Fibroblast of skin of scalp (primary cell): ENCODE measurements at places on chromosomes 5 and 9.

- peak; percentile 55 for DNase-seq
These were observed 543 bp downstream of the MTMR12 start for GRCh38 chr5:32312197-32312594.

- DNase-seq = peak; percentile 17
These were observed 41.3 kb upstream of the S1PR3 start for GRCh38 chr9:88949961-88950340.

GRCh38 chr5:65923339-65923738 lies 3.0 kb upstream of the ERBIN start:
- DNase-seq = no peak

GRCh38 chr9:125479846-125480615 lies 218.4 kb downstream of the GAPVD1 start:
- DNase-seq = no peak

DNA sequence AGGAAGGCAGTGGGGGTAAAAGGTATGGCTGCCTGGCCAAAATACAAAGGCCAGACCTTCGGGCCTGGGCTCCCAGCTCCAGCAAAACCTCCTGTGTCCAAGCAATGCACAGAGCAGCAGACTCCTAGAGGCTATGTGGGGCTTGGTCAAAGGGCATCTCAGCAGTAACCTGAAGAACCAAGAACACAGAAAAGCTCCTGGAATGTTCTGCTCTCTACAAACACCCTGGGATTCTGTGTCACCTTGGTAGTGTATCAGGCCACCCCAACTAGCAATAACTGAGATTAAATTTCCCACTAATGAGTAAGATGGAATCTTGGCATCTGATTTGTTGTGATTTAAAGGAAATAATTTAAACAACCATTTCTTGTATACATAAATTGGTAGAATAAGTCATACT lies 158.6 kb downstream of the GLIS3 start:
- no peak for DNase-seq

- no peak for DNase-seq
These were observed 43.7 kb upstream of the TRPC7 start for GRCh38 chr5:136409000-136409399.

DNA sequence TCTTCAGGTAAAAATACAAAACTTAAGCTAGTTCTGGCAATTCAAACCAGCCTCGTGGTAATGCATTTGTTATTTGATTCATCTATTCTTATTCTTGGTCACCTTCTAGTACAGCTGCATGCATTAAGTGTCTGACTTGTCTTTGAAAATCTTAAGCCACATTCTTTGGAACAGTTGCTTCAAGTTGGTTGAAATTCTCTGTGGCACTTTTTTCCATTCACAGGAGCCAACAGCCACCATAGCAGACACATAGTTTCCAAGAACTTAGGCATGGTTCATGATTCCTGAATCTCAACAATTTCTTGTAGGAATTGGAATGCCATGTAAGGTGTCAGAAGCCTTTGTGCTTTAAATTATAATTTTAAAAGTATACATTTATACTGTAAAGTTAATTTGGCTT lies 47.4 kb upstream of the MEF2C start:
- no peak for DNase-seq

DNA sequence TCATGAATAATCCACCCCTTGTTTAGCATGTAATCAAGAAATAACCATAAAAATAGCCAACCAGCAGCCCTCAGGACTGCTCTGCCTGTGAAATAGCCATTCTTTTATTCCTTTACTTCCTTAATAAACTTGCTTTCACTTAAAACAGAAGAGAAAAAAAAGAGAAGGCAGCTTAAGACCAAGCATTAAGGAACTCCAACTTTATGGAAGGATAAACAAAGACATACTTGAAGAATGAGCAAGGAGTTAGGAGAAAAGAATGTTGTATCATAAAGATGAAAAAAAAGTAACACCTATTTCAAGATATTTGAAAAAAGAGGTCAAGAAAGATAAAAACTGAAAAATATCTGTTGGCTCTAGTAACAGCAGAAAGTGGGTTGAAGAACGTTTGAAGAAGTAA lies 107.6 kb downstream of the RNF180 start:
- no peak for DNase-seq

- no peak for DNase-seq
These were observed 41.5 kb downstream of the SPRY4 start for GRCh38 chr5:142283304-142283703.

GRCh38 chr5:93399675-93400074 lies 181.3 kb downstream of the NR2F1-AS1 start:
- no peak for DNase-seq

GRCh38 chr5:61464512-61464911 lies 132.5 kb downstream of the ZSWIM6 start:
- no peak for DNase-seq

DNA sequence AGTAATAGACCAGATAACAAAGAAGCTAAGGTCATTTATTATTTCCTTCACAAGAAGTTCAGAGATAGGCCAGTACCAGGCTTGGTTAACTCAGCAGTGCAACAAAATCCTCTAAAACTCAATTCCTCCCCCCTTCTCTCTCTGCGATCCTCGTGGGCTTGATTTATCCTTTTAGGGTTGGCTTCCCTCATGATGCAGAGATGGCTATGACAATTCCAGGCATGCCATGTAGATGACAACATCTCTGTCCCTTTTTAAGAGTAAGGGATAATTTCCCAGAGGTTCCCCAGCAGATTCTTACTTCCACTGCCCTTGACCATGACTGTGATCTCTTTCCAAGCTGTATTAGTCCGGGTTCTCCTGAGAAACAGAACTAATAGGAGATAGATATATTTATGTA lies 28.7 kb upstream of the DAP start:
- peak; percentile 83 for DNase-seq

- no peak for DNase-seq
These were observed 21.8 kb downstream of the PANK3 start for GRCh38 chr5:168557389-168557788.

GRCh38 chr5:173643964-173644363 lies 27.5 kb upstream of the BOD1 start:
- peak; percentile 14 for DNase-seq

DNA sequence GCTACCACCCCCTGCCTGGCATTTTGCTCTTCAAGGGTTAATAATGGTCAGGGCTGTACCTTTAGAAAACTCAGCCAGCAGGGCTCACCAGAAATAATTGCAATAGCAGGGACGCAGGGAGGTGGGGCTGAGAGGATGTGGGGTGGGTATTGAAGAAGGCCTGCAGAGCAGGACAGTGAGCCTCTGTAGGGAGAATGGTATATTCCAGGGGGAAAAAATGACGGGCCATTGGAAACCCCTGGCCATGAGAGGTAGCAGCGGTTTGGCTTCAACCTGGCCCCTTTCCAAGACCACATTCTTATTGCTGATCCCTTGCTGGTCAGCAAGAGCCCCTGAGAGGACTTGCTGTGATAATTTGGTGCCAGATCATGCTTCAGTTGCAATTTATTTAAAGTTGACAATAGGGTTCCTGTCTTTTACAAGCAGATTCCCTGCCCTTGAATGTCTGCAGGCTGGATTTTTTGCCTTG lies 36.7 kb upstream of the CTNNA1 start:
- DNase-seq = peak; percentile 19

DNA sequence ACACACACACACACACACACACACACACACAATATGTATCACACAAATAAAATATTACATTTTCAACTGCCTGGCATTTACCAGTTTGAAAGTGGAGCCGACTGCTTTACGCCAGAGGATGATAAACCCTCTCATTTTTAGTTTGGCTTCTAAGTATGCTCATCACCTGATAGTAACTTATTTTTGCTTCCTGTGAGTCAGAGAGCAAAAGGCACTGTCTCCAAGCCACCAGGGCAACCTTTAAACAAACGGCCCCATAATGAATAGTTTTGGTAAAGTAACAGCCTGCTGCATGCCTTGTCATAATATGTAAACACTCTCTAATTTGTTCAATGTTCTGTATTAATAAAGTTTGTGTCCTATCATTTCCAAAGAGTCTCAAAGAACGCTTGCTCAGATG lies 26.9 kb downstream of the KLF4 start:
- no peak for DNase-seq

GRCh38 chr5:66273121-66273520 lies 129.0 kb downstream of the SREK1 start:
- DNase-seq = no peak

- no peak for DNase-seq
These were observed 966 bp downstream of the SNX2 start for GRCh38 chr5:122775550-122776542.

GRCh38 chr9:135410831-135411473 lies 68.6 kb upstream of the PPP1R26 start:
- no peak for DNase-seq

DNA sequence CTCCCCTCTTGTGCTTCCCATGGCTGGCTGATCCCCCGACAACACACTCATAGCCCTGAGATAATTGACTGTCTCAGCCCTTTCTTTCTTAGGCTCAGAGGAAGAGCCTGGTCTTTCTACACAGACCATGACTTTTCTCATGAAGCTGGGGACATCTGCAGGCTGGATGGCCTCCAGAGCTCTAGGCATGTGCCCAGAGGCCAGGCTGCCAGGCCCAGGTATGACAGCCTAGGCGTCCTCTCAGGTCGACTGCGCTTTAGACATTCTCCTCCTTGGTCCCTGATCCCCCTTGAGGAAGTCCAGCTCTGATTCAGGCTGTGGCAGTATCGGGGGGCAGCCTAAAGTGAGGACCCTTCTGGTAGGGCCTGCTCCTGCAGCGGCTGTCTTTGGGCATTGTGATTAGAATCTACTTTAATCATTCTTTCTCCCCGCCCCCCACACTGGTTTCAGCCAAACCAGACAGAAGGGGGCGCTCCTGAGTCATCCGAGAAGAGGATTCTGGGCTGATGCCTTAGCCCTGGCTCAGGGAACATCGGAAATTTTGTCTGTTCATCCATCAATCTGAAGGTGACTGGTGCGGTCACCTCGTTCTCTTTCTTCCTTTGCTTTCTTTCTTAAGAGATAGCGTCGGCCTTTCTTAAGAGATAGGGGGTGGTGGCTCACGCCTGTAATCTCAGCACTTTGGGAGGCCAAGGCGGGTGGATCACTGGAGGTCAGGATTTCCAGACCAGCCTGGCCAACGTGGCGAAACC lies 66.5 kb upstream of the HSPA9 start:
- peak; percentile 69 for DNase-seq

DNA sequence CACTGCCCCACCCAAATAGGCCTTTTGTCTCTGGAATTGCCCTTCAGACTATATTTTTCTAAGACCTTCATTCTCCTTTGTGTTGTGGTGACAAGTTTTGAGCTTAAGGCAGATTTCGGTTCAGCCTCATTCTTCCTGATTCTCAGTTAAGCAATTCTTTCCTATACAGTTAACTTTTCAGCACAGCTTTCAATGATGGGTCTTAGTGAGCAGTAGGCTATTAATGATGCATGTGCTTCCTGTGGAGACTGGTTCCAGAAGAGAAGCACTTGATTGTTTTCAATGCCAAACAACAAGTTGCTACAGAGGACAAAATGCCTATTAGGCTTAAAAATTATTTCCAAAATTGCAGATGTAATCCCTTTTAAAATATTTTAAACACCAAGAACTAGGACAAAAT lies 47.7 kb upstream of the TLX3 start:
- no peak for DNase-seq

GRCh38 chr9:126440940-126441339 lies 114.3 kb downstream of the MVB12B start:
- DNase-seq = peak; percentile 77

GRCh38 chr9:81031422-81032029 lies 657.8 kb downstream of the TLE1 start:
- no peak for DNase-seq

- no peak for DNase-seq
These were observed 52.4 kb downstream of the BAAT start for GRCh38 chr9:101332362-101332761.

GRCh38 chr9:89969881-89970639 lies 365.2 kb downstream of the GADD45G start:
- DNase-seq = no peak

GRCh38 chr5:142888469-142889085 lies 118.4 kb downstream of the ARHGAP26 start:
- DNase-seq = peak; percentile 67

GRCh38 chr9:76403352-76403751 lies 9.1 kb upstream of the RFK start:
- peak; percentile 87 for DNase-seq

- DNase-seq = no peak
These were observed 422.6 kb upstream of the CD180 start for GRCh38 chr5:67619235-67619634.

DNA sequence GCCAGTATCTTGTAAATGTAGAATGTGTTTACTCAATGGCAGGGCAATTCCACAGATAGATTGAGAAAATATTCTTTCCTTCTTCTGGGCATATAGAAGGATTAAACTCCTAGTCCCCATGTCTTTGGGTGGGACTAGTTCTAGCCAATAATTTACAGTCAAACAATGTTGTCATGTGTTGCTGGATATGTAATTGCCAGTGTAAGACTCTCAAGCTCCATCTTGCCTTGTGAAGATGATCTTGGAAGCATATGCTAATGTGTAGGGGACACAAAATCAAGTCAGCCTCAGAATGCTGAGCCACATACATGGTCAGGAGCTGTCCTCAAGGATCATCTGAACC lies 386.9 kb downstream of the CETN3 start:
- peak; percentile 15 for DNase-seq

- DNase-seq = peak; percentile 99
These were observed 152.6 kb upstream of the MSX2 start for GRCh38 chr5:174571662-174572397.
